Adrenal gland (tissue), 19 donors: ENCODE measurements at places on chromosomes 4 and X. TPM values are rescaled to one million over a fixed set of nuclear protein-coding genes. Genes with fewer than 3 reads are reported as not detected.

Gene SPON2
- polyA plus RNA-seq: 28.4 TPM

Gene LRCH2
- polyA plus RNA-seq: 2.3 TPM

- no peaks in the 10 kb centered on the region for H3K36me3 ChIP-seq
- H3K4me3 ChIP-seq: no peak overlapping the region
- H3K27ac ChIP-seq: no peak overlapping the region
- DNase-seq: no peak
- no peaks in the 10 kb centered on the region for H3K4me1 ChIP-seq
These were observed 8.8 kb downstream of the DDX53 start for GRCh38 chrX:23008431-23009099.

DNA sequence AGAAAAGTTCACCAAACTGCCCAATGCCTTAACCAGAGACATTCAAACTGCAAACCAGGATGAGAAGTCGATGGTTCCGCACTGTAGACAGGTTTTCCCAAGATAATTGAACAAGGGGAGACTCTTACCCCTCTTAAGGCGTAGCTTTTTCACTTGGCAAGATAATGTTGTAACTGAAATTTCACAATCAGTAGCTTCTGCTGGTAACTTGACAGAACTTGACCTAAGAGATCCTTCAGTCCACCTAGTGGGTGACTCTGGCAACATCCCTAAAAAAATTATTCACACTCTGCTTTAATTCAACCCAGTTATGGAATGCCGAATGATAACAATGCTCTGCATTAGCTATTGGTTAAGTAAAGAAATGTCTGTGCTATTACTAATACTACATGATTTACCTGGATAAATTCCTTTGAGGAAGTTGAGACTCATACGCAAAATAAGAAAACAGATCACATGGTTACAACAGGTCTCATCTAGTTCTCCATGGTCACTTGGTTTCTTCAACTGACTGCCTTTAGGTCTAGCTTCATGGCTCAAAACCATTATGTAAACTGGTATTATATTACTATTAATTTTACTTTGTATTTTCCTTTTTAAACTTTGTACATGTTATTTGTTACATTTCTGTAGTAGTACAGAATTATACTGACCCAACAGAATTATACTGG lies 9.1 kb downstream of the ELF2 start:
- H3K27me3 ChIP-seq: no peaks in the 10 kb centered on the region
- H3K4me1 ChIP-seq: peaks cover 44% of the 10 kb centered on the region
- no peaks in the 10 kb centered on the region for H3K36me3 ChIP-seq
- H3K27ac ChIP-seq: no peak overlapping the region
- DNase-seq: no peak

DNA sequence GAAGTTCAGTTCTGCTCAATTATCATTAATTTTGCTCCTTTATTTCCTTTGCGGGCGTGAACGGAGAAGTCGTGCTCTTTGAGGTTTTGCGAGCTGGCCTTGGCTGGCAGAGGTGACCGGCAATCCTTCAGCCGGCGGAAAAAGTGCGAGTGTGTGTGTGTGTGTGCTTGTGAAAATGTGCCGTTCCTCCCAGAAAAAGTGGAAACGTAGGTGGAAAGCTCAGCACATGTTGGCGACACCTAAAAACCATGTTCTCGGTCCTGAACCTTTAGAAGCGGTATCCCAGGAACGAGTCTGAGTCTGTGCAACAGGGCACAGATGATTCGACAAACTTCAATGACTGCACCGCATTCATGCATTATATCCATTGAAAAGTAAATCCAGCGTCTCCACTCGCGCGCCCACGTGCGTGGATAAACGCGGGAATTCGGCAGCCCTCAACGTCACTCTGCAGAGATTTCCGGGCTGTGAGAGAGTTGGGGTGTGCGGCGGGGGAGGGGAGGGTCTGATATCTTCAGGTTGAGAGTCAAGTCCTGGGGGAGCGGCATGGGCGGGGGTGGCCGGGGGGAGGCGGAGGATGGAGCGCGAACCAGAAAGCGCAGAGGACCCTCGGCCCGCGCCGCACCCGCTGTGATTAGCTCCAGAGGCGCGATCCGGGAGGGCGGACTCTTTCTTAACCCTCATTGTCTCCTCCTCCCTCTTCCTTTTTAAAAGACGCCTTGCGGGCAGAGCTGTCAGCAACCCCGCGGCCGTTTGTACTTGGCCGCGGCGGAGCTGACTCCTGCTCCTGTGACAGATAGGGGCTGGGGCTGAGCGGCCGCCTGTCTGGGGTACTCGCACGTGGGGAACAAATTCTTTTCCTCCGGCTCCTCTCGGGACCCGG lies at the start of gene SHISA3:
Gene SHISA3 (plus strand): TSS at position 737 of the 883 bp plus-strand sequence. CDS start 569 bp downstream, outside the sequence.
- H3K36me3 ChIP-seq: no peaks in the 10 kb centered on the region
- no peak within 1 kb of the TSS for H3K27ac ChIP-seq
- peak; percentile 13 for DNase-seq
- H3K27me3 ChIP-seq: peaks cover 38% of the 10 kb centered on the region
- H3K4me1 ChIP-seq: peaks cover 16% of the 10 kb centered on the region
